Thymus (tissue), 14 donors: ENCODE measurements at places on chromosomes 12 and 14.

- DNase-seq = no peak
These were observed 18.5 kb downstream of the NCOR2 start for GRCh38 chr12:124548854-124549378.

DNA sequence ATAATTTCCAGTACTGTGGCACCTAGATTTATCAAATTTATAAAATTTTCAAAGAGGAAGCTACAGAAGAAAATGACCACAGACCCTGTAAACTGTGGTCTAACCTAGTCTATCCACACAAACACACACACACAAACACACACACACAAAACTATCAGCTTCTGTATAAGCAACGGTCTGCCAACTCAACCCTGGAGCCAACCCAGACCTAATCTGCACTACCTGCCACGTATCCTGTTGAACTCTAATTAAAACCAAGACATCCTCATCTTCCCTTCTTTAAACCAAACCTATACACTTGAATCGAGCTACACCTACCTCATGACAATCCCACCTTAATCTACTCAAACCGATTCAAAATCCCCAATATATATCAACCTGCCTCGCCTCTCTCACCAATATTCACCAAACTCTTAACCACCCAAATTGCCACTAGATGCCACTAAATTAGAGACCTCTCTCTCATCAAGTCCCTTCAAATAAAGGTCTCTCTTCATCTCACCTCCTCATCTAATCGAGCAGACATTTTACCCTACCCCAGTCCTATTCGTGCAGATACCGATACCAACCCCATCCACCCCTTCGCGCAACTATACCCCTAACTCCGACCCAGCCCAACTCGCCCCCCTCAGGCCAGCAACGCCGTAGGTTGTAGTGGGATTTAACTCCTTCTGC lies 808 bp downstream of the ACIN1 start:
- peak; percentile 87 for DNase-seq

DNA sequence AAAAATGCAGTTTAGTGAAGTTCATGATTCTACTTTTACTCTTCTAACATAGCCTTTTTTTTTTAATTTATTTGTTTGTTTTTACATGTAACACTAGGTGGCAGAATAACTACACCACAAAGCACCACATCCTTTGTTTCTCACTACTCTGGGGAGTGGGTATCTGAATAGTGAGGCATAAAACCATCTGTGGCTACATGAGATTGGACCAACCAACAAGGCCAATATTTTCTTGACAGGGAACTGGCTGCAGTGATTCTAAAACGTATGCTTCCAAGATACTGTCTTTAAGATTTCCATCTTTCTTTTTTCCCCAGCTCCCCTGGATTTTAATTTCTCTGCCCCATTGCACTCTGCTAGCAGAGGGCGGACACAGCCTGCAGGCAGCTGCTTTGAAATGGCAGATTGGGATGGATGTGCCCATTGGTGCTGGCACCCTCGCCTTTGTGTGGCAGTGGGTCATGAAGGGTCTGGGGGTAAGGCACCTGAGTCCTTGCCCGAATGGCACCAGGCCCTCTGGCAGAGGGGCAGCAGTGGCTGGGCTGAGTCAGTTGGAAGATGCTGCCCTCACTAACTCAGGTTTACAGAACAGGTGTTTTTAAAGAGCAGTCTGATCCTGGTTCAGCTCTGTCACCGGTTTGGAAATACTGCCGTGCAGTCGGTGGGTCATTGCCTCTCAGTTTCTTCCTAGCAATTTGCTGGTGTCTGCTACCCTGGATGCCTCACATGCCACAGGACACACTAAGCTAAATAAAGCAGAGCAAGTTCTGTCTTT lies 429.1 kb downstream of the RAD51B start:
- DNase-seq = peak; percentile 62

DNA sequence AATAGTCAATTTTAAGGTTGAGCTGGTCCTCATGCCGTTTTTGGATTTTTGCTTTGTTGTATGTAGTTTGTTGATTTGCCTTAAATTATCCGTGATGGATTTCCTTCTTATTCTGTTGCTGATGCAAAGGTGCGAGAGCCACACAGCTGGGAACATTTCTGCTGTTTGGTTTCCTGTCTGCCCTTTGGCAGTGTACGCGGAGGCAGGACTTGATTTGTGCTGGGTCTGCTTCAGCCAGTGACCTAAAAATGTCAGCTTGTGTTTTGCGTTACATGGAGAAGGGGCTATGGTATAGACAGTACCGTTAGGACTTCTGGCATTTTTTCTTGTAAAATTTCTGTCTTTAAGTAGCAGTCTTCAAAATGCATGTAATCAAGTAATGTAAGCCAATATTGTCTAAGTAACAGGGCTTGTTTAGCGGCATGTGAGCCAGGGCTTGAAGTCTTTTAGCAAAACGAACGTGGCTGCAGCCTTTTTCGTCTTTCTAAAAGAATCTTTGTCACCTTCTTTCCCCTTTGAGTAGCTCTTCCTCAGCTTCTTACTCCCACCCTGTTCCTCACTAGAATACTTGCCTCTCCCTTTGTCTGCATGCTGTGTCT lies 18.2 kb upstream of the RD3L start:
- DNase-seq = no peak

GRCh38 chr12:72241552-72241951 lies 30.6 kb upstream of the TRHDE start:
- DNase-seq = no peak
